ENCODE measurements at places on chromosomes 4 and X.

DNA sequence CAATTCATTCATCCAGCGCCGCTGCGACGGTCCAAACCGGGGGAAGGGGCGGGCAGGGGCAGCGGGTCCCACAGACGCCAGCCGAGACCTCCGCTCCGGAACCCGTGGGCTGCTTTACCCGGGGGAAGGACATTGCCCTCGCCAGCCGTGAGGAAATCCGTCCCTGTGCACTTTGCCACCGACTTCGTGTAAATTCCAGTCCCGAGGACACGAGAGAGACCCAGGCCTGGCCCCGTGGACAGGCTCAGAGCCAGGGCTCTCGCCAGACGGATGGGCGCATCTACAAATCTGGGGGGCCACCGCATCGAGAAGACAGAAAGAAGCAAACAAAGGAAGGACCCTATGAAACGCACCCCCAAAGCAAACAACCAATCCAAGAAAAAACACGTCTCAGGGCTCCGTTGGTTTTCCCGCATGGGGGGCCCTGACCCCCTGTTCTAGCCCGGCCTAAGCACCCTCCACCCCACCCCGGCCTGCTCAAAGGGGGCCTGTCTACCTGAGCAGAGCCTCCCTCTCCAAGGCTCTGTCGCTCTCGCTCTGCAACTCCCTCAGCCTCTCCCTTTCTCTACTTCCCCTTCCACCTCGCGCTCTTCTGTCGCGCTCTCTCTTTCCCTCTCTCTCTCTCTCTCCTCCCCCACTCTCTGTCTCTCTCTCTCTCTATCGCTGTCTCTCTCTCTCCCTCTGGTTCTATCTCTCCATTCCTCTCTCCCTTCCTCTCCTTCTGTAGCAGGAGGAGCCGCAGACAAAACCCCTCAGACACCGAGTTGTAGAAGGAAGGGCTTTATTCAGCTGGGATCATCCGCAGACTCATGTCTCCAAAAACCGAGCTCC lies 11.3 kb downstream of the FRG2 start:
- no peak for DNase-seq

GRCh38 chr4:17476853-17477252 lies 35.0 kb downstream of the QDPR start:
- DNase-seq = no peak

GRCh38 chr4:54217642-54218495 lies 11.2 kb upstream of the PDGFRA start:
- peak; percentile 97 for DNase-seq

DNA sequence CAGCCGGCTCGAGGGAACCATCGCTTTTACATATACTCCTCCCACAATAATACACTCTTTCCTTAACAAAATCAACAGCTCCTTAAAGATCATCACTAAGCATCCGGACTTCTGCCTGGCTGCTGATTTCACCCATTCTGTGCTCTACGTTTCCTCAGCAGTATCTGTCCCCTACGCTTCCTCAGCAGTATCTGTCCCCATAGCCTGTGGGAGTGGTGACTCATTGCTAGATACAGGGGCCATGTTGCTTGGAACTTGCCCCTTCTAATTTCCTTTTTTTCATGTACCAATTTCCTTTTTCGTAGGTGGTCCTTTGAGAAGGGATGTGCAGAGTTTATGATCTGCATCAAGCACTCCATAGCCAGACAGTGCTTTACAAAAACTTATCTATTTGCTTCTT lies 18.6 kb downstream of the MAP3K15 start:
- no peak for DNase-seq

DNA sequence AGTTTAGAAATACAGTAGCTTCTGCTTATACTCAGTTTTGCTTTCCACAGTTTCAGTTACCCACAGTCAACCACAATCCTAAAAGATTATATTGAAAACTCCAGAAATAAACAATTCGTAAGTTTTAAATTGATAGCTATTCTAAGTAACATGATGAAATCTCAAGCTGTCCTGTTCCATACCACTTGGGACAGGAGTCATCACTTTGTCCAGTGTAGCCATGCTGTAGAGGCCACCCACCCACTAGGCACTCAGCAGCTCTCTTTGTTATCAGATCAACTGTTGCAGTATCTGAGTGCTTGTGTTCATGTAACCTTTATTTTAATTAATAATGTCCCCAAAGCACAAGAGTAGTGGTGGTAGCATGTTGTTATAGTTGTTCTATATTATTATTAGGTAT lies 117.5 kb upstream of the IQCM start:
- DNase-seq = no peak

- no peak for DNase-seq
Measured at GRCh38 chr4:108851366-108851765, 88.5 kb upstream of the ETNPPL start.

- DNase-seq = no peak
Measured at GRCh38 chr4:53992785-53993184, 71.6 kb downstream of the CHIC2 start.
